Hypothalamus (tissue), 51 donors: ENCODE measurements at places on chromosomes 13 and 19.

DNA sequence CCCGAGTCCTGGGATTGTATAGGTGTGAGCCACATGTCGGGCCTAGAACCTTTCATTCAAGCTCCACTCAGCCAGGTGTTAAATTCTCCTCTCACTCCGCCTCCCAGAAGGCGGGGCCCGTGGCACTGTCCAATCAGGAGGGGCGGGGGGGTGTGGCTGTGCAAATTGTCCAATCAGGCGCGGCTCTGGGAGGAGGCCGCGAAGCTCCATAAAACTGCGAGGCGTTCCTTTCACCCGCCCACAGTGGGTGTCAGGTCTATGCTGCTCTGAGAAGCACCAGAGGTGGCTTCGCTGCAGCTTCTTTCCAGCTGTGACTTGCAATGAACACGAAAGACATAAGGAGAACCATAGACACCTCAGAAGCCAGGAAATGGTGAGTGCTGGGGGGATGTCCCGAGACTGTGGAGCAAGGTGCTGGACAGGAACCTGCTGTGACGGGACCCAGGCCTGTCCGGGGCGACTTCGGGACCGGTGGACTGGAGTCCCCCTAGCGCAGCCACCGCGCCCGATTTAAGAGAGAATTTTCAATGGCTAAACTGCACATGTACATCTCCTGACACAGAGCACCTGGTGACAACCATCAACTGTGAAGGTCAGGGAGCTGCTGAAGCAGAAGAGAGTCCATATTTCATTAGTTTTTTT is 3.0 kb upstream of the ZNF136 start:
- DNase-seq: no peak

GRCh38 chr19:17041976-17042375 is 15.4 kb upstream of the CPAMD8 start:
- DNase-seq: no peak

DNA sequence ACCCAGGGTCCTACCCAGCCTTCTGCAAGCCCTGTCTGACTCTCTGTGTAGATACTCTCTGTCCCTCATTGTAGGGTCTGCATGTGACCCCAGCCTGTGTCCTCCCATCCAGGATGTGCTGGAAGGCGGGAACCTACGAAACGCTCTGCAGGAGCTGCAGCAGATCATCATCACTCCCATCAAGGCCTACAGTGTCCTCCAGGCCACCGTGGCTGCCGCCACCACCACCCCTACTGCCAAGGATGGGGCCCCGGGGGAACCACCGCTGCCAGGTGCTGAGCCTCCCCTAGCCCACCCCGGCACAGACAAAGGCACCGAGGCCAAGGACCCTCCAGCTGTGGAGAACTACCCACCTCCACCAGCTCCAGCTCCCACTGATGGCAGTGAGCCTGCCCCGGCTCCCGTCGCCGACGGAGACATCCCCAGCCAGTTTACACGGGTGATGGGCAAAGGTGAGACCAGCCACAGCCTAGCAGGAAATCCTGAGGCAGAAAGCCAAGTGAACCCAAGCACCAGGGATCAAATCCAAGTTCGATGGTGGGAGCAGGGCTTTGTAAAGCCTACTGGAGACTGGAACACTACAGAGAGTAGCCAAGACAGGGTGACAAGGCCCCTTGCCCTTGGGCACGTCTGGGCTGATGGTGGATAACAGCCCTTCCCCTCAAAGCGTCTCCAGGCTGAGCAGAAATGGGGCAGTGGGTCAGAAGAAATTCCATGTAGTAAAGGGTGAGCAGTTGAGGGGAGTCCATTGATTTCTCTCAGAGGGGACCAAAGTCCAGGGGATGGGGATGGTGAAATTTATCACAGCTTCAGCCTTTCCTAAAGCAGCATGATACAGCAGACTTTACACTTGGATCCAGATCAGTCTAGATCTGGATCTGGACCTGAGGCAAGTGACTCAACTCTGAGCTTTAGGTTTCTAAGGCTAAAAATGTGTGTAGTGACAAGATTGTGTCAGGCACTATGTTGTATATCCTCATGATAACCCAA is 13.2 kb downstream of the PAF1 start:
- DNase-seq: no peak

- no peak for DNase-seq
These were observed 5.0 kb upstream of the SLC7A9 start for GRCh38 chr19:32874605-32875004.

DNA sequence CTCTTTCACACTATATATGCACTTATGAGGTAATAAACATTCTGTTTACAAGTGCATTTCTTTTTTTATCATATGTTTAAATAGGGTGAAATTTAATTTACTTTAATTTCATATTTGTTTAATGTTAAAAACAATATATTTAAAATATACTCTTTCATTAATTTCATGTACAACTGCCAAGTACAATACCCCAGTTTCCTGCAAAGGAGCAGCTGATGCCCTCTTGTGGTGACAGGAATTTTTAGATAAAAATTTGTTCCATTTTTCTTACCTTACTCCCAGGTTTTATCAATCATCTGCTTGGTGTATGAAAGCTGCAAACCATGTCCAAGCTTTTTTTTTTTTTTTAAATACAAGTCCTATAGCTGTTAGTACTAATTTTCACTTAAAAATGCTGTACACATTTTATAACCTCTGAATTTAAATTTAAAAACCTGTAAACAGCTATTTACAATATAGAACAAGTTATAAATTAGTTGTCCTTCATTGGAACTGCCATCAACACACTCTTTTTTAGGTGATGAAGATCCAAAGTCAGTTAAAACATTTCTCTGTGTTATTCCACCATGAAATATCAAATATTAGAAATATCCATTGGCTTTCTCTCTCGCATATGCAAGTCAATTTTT is 4.9 kb downstream of the PCDH20 start:
- no peak for DNase-seq

DNA sequence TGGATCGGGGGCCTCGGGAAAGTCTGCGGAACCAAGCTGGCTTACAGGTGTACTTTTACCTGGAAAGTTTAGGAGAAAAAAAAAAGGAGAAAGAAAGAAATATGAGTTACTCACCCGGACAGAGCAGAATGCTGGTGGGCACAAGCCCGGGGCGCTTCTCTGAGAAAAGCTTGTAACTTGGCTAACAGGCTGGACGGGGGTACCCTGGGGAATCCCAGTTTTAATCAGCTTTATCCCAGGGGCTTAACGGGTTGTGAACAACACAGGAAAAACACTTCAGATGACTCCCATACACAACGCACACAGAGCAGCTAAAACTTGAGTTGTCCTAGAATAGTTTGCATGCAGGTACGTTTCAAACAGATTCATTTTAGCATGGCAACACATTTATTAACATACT is 37.3 kb downstream of the KLF2 start:
- DNase-seq: no peak

DNA sequence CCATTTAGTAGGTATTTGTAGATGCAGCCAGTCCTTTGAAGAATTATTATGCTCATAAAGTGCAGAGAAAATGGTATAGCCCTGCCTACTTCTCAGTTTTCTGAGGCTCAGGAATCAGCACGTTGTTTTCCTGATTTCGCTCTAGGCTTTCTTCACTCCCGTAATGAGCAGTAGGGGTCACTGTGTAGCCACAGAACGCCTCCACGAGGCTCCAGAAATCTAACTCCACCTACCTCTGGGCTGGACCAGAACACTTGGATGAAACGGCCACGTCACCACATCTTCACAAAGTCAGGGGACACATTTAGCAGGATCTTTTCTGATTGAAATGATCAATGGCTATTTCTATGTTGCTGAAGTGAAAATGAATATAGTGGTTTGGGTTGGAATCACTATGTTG is 49.8 kb upstream of the GTF3A start:
- DNase-seq: no peak

DNA sequence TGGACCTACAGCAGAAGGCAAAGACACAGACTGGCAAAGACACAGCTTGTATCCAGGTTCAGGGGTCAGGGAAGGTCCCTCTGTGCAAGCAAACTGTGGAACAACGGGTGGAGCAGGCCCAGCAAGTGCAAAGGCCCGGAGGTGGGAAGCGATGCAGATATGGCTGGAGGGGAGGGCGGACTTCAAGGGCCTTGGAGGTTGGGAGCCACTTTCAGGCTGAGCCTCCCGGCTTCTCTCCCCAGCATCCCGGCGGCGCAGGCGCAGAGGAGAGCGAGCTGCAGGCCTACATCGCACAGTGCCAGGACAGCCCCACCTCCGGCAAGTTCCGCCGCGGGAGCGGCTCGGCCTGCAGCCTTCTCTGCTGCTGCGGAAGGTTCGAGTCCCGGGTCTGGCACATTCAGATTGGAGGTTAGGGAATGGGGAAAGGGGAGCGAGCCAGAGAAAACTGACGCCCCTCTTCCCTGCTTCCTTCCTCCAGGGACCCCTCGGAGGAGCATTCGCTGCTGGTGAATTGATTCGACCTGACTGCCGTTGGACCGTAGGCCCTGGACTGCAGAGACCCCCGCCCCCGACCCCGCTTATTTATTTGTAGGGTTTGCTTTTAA is 2.1 kb upstream of the PNPLA6 start:
- no peak for DNase-seq

GRCh38 chr13:40109351-40109844 is 453.9 kb downstream of the COG6 start:
- no peak for DNase-seq

- no peak for DNase-seq
These were observed 144.8 kb downstream of the DACH1 start for GRCh38 chr13:71722206-71722605.

- no peak for DNase-seq
These were observed 31.4 kb downstream of the NFIX start for GRCh38 chr19:13026462-13027370.

GRCh38 chr19:50231821-50232220 is 28.4 kb downstream of the MYH14 start:
- no peak for DNase-seq

GRCh38 chr13:48728226-48728625 is 74.5 kb downstream of the CYSLTR2 start:
- DNase-seq: no peak

GRCh38 chr13:40114305-40114896 is 458.9 kb downstream of the COG6 start:
- no peak for DNase-seq

DNA sequence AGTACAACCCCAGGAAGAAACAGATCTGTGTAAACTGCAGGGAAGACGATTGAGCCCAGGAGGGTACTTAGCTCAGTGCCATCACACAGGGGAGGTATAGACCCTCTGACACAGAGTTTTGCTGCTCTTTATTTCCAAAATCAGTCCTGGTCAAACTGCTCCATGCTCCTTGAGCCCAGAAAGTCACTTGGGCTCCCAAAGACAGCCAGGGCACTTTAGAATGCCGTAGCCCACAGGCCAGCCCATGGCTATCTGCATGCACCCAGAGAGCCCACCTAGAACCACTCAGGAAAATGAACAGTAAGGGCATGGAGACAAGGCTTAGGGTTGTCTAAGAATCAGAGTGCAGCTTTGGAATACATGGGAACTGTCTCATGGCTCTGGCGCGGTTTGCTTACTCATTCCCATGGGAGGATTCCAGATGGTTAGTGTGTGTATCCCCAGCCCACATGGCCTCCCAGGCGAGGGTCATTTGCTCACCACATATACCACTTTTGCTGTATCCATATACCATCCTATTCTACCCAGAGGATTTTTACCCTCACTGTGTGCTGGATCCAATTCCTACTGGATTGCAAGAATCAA is 14.7 kb upstream of the PDCD5 start:
- DNase-seq: no peak

- no peak for DNase-seq
These were observed 20.5 kb upstream of the SLC15A1 start for GRCh38 chr13:98772794-98773452.

- no peak for DNase-seq
These were observed 328.1 kb downstream of the TBC1D4 start for GRCh38 chr13:75153834-75154233.

DNA sequence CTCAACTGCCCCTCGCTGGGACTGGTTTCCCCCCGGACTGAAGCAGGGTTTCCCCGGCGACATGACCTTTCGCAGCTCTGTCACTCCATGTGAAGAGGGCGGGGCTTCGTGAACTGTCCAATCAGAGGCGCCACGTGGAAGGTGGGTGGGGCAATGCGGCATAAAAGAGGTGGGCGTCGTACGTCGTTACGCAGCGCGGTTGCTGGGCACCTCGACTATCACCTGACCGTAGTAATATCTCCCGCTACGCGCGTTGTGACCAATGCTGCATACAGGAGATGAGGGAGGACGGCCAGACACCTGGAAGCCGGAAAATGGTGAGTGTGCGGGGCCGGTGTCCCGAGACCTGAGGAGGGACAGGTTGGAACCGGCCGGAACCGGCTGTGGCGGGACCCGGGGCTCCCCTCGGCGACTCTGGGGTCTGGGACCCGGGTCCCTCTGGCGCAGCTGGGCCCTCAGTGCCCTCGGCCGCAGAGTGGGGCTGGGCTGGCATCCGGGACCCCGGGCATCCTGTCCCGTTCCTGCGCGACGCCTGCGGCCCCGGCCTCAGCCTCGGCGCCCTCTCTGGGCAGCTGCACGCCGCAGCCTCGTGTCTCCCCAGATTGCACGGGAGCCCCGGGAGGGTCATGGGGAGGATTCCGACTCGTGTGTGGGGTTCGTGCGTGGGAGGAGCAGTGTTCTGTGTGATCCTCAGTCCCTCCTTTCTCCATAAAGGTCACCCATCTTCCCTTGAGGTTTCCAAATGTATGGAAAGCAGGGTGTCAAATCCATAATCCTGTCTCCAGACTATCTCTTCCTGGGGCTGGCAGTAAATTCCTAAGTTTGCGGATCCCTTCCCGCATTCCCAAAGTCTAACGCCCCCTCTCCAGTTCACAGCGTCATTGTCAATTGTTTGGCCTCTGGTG is 32.2 kb downstream of the ZNF136 start:
- DNase-seq: peak; percentile 60

GRCh38 chr13:80359414-80359777 is 18.5 kb upstream of the SPRY2 start:
- no peak for DNase-seq

DNA sequence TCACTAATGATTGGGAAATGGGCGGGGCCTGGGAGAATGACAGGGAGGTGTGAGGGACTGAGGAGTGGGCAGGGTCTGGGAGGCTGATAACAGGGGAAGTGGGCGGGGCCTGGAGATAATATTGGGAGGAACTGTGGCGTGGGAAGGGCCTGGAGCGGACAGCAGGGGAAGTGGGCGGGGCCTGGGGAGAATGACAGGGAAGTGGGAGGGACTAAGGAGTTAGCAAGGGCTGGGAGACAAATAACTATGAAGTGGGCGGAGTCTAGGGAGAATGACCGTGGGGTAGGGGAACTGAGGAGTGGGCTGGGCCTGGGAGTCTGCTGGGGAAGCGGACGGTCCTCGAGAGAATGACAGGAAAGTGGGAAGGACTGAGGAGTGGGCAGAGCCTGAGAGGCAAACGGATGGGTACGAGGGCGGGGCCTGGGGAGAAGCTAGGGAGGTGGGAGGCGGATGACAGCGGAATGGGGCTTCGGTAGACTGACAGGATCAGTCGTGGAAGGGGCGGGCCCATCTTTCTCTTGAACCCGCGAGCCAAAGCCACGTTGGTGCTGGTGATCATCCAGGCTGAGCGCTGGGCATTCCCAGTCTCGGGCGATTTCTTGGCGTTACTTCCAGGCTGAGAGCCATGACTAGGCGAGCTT is 14.0 kb upstream of the TUBB4A start:
- DNase-seq: peak; percentile 61

GRCh38 chr13:66461021-66461420 is 769.1 kb downstream of the PCDH9 start:
- DNase-seq: no peak
